CD14-positive monocyte (primary cell): ENCODE measurements at places on chromosomes 7 and 10.

- no peak for DNase-seq
Measured at GRCh38 chr10:123398180-123398591, 244.0 kb downstream of the BUB3 start.

DNA sequence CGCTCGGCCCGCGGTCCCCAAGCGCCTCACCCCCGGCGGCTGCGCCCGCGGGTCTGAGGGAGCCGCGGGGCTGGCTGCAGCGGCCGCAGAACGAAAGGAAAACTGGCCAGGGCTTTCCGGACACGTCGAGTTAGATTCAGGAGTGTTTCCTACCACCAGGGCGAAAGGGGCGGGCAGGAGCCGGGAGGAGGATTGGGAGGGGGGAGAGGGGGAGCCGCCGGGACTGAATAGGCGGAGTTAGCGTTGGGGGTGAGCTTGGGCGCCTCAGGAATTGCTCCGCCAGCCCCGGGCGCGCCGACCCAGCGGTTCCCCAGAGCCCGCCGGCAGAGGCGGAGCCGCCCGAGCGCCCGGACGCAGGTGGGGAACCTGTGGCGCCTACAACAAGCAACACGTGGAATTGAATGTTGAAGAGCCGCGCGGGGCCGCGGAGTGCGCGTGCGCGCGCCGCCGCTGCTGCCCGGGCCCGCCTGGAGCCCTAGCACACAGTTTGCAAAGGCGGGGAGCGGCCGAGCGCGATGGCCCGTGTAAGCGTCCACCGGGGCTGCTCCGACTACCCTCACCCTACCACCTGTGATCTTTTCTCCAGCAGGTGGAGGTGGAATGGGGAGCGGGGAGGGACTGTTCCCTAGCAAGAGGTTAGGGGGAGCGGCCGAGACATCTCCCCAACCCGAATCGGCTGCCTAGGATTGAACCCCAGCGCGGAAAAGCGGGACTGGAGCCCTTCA is at the start of gene CADPS2:
Gene CADPS2 (minus strand): TSS at position 104 of the 725 bp plus-strand sequence. CDS start 123 bp downstream, outside the sequence.
- DNase-seq: no peak

DNA sequence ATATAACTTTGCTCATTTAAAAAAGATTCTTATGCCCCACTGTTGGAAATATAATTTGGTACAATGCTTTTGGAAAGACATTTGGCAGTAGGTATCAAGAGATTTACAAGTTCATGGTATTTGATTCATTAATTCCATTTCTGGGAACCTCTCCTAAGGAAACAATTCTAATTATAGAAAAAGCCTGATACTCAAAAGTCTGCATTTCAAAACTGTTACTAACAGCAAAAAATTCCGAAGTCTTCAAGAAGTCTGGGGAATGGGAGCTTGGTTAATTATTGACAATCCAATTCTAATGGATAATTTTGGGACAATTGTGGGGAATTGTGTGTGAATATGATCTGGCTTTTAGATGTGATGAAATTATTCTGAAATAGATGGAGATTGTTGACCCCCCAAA is 59.6 kb downstream of the HDAC9 start:
- no peak for DNase-seq

- no peak for DNase-seq
Measured at GRCh38 chr7:80403686-80404241, 108.1 kb downstream of the GNAT3 start.
